ENCODE measurements at places on chromosomes 1 and 21.

DNA sequence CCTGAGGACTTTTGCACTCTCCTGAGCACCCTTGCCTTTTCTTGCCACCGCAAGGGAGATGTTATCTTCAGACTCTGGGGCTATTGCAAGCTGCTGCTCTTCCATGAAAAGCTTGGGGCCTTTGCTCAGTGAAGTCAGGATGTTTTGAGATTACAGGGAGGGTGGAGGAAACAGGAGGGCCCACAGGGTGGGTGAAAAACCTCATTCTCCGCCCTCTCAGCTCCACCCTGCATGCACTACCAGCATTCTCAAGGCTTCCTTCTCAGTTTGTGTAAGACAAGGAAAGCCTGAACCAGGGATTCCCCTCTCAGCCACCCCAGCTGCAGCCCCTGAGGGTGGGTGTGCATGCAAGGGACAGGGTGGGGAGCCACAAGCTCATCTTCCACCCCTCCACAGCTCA lies 25.8 kb upstream of the ZNF648 start:
- no peak for DNase-seq

DNA sequence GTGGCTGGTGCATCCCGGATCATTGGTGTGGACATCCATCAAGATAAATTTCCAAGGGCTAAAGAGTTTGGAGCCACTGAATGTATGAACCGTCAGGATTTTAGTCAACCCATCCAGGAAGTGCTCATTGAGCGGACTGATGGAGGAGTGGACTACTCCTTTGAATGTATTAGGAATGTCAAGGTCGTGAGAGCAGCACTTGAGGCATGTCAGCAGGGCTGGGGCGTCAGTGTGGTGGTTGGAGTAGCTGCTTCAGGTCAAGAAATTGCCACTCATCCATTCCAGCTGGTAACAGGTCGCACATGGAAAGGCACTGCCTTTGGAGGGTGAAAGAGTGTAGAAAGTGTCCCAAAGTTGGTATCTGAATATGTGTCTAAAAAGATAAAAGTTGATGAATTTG lies 79.1 kb downstream of the FMN2 start:
- no peak for DNase-seq

GRCh38 chr1:244833734-244834542 lies 1.5 kb upstream of the COX20 start:
- peak; percentile 54 for DNase-seq

DNA sequence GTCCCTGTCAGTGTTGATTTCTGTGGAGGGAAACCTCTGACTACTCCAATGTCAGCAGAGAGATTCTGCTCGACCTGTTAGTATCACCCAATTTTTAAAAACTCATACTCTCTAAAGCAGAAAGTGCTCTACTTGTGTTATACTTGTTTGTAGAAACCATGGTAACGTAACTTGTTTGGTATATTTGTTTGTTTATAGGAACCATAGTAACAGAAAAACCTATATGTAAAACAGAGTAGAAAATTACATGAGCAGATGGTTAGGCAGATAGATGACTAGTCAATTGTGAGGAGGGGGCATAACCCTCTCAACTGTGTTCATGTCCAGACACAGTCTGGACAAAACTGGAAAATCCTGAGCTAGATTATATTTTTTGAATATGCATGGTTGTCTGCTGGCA lies 6.7 kb downstream of the TRIM45 start:
- DNase-seq: no peak

DNA sequence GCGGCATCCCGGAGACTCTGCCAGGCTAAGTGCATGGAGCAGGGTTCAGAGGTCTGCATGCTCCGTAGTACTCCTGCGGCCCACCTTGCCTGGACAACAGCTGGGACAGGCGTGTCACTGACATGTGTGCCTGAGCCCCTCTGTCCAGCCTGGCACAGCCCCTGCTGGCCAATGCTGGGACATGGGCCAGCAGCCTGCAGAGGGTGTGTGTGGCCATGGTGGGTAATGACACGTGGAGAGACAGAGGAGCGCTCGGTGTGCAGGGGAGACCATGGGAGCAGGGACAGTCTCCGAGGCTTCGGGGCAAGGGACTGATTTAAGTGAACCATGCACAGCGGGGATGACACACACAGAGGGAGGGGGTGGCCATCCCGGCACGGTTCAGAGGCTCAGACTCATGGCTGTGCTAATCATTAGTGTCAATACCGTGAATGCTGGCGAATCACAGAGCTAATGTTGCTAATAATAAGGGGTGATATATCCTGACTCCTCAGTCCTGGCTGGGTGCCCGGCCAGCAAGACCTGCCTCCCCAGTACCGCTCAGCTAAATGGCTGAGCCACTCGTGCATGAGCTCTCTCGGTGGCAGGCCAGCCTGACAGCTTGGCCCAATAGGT lies 41.5 kb downstream of the IGSF21 start:
- DNase-seq: no peak

DNA sequence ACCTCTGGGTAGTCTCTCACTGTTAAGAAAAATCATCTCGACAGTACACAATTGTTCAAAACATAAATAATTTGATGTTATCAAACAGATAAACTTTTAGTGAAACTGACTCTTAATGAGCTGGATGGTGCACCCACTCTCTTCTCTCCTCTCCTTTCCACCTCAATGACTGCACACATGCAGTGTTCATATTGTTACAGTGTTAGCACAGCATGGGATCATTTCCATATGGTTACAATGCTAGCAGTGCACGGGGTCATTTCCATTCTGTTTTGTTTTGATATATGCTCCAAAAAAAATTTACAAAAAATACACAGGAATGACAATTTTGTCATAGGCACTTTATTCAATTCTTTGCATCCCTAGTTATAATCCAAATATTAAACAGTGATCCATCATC lies 26.4 kb upstream of the RNF187 start:
- no peak for DNase-seq

DNA sequence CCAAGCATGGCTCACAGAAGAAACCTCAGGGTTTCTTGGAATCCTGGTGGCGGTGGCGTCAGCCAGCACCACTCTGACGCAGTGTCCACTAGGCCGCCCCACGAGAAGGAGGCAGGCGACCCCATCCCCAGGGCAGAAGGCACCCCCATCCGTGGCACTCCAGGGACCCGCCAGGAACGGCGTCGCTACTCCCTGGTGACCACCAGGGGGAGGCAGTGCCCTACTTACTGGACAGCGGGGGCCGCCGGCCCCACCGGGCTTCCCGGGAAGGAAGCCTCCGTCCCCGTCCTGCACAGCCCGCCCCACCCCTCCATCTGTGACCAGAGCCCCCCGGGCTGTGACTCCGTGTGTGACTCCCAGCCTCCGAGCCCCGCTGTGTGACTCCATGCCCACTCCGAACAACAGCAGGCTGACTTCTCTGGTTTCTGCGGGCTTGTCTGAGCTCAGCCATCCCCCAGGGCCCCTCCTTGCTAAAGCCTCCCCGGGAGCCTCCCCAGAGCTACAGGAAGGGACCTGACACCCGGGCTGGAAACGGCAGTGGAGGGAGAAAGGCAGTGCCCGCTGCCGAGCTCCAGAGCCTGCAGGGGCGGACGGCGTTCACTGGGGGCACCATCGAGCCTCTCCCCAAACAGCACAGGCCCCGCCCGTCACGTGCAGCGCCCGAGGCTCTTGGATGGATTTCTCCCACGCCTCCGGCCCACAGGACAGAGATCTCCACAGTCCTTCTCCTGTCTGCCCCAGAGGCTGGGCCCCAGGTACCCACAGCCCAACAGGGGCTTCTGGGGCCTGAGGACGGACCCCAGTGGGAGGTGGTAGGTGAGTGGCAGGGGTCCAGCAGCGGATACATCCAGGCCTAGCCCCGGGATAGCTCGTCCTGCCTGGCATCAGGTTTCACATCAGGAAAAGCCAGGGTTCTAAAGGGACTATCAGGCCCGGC lies 21.1 kb downstream of the KIF17 start:
- peak; percentile 86 for DNase-seq

DNA sequence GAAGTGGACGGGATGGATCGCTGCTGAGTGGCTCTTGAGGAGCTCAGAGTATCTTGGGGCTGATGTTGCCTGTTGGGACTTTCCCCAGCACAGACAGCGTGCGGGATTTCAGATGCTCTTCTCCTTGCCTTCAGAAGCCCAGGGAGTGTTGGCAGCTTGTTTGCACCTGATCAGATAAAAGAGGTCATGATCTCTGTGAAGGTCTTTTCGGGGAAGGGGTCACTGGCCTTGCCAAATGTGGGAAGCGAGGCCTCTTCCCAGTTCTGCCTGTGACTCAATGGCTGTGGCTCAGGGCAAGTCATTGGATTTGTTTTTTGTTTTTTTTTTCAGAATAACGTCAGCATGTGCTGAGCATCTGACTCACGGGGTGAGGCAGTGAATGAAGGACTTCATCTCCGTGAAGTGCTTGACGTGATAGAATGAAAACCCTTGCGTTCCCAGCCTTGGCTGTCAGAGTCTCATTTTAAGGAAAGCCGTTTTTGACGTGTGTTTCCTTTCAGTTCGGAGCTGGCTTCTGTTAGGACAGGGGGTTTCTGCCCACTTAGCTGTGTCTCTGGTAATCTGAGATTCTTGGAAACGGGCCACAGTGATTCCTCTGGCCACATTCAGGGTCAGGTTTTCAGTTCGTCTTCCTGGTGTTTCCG lies 46.7 kb downstream of the GALNT2 start:
- DNase-seq: peak; percentile 82

GRCh38 chr1:117815926-117816325 lies 113.5 kb downstream of the GDAP2 start:
- DNase-seq: no peak

All from HTR-8/SVneo (cell line).